CD4-positive, alpha-beta memory T cell (primary cell): ENCODE measurements at places on chromosomes 2 and 18.

- DNase-seq = peak; percentile 55
Observed at GRCh38 chr2:84849271-84849952, 31.5 kb downstream of the TRABD2A start.

- no peak for DNase-seq
Observed at GRCh38 chr18:62663731-62664336, 51.5 kb upstream of the PHLPP1 start.

- no peak for DNase-seq
Observed at GRCh38 chr2:33636001-33636400, 36.9 kb upstream of the FAM98A start.

DNA sequence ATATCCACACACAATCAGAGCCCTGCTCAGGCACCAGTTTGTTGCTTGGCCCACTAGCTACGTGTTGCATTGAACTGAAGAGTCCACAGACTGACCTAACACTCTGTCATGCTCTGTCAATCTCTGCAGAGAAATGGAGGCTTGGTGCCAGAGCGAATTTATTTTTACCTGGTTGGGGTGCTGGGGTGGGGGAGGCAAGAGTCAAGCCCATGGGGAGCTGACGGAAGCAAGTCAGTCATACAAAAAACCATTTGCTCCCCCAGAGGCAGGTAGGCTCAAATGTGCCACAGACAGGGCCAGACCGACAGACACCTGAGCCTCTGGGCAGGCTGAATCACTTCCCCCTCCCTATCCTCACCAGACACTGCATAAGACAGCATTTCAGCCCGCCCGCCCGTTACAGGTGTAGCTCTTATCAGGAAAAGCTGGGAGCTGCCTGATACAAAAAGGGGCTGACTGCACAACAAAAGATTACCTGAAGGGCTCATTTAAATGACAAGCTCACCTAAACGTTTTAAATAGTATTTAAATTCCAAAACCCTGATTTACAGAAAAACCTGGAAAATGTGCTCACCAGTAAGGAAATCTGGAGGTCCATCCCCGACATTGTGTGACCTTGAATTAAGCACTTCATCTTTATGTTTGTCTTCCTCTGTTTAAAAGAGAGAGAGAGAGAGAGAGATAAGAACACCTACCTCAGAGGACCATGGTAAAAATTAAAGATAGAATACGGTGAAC is 2.1 kb upstream of the PCBP1 start:
- peak; percentile 52 for DNase-seq
